ENCODE measurements at places on chromosomes 3 and 15.

DNA sequence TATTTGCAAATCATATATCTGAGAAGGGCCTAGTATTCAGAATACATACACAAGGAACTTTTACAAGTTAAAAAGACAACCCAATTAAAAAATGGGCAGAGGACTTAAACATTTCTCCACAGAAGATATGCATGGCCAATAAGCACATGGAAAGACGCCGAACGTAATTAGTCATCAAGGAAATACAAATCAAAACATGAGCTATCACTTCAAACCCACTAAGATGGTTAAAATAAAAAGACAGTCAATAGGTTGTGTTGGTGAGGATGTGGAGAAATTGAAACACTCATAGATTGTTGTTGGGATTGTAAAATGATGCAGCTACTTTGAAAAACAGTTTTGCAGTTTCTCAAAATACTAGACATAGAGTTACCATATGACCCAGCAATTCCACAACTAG lies 61.2 kb upstream of the NEO1 start:
- DNase-seq = no peak

GRCh38 chr3:148970271-148970670 lies 21.1 kb upstream of the GYG1 start:
- no peak for DNase-seq

- no peak for DNase-seq
Observed at GRCh38 chr3:14371573-14372474, 30.6 kb upstream of the SLC6A6 start.

GRCh38 chr3:21226086-21226485 lies 524.9 kb downstream of the ZNF385D start:
- no peak for DNase-seq

DNA sequence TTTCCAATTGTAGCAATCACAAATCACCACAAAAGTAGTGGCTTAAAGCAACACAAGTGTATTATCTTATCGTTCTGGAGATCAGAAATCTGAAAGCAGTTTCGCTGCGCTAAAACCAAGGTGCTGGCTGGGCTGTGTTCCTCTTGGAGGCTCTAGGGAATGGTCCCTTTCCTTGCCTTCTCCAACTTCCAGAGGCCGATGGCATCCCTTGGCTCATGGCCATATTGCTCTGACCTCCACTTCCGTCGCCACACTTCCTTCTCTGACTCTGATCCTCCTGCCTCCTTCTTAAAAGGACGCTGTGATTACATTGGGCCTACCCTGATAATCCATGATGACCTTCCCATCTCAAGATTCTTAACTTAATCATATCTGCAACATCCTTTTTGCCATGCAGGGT lies 10.7 kb upstream of the PAQR5 start:
- DNase-seq = no peak

GRCh38 chr15:37004373-37004869 lies 95.9 kb downstream of the MEIS2 start:
- DNase-seq = no peak

DNA sequence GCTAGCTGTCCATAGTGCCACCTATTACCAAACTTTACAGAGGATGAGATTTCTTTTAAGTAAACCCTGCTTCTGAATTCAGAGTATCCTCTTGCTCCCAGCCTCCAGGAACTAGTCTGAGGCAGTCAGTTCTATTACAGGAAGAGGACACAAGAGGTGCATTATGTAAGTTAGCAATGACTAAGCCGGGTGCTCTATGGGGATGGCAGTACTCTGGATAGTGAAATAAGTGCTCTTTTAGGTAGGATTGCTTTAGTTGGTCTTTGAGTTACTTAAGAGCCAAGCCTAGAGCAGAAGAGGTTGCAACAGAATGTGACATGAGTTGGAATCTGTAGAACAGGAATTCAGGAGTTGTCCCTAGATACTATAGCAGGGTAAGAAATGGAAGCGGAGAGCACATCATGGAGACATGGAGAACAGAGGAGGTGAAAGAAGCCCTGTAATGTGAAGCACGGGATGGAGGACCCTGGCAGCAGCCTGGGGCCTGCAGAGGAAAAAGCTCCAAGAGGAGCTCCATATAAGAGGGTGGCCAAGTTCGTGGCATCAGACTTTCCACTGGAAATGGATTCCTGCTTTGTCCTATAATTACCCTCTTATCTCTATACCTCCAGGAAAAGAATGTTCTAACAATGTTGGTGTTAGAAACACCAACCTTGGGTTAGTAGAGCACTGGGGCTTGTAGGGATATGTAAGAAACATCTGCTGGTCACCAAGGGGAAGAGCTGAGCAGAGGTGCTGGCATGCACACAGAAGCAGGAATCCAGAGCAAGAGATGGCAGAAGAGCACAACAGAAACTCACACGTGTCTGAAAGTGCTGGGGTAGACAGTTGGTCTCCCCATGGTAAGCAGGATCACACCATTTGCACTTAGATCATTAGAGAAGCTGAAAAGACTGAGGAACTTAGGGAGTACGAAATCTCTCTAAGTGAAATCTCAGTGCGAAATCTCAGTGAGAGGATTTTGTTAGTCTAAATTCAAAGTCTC lies 851.1 kb downstream of the FHIT start:
- DNase-seq = no peak

All from activated naive CD4-positive, alpha-beta T cell treated with anti-CD3 and anti-CD28 coated beads, Interleukin-2, amount 10 ng/mL, durations not matched to agents 7 days and 5 days (primary cell).